CD4-positive, CD25-positive, alpha-beta regulatory T cell (primary cell): ENCODE measurements at places on chromosomes 5 and 9. TPM values are rescaled to one million over a fixed set of nuclear protein-coding genes. Genes with fewer than 3 reads are reported as not detected.

DNA sequence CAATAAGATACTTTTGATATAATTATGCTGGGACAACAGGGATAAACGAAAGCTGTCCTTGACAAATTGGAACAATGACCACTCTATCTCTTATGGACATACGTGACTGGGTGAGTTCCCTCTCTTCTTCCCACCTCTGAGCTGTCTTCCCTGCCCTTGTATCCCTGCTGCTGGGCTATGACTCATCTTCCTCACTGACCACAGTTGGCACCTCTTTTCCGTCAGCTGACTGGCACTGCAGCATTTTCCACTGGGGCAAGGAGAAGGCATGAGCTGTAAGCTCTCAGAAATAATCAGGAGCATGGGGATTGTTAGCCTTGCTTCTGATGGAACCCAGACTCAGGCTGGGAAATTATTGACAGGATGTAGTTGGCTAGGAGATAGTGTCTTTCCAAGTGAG is 48.7 kb downstream of the PCSK1 start:
- H3K27ac ChIP-seq = no peak overlapping the region
- H3K4me1 ChIP-seq = no peaks in the 10 kb centered on the region
- peaks cover 8% of the 10 kb centered on the region for H3K27me3 ChIP-seq

Gene PCDHGA11
- total RNA-seq = not detected

Gene FRMD3
- total RNA-seq = 2.8 TPM

Gene ABCA2
- total RNA-seq = 135 TPM

- H3K27ac ChIP-seq = no peak overlapping the region
- no peaks in the 10 kb centered on the region for H3K36me3 ChIP-seq
- peak overlapping the region; percentile 51 for H3K4me3 ChIP-seq
- H3K27me3 ChIP-seq = no peaks in the 10 kb centered on the region
- peaks cover 18% of the 10 kb centered on the region for H3K4me1 ChIP-seq
- no peak for DNase-seq
Observed at GRCh38 chr5:159338118-159338517, 7.8 kb upstream of the IL12B start.

GRCh38 chr5:58405175-58405574 is 54.7 kb downstream of the PLK2 start:
- no peaks in the 10 kb centered on the region for H3K36me3 ChIP-seq
- no peaks in the 10 kb centered on the region for H3K4me1 ChIP-seq
- no peak overlapping the region for H3K27ac ChIP-seq
- no peak overlapping the region for H3K4me3 ChIP-seq

GRCh38 chr9:3954331-3955304 is 345.2 kb downstream of the GLIS3 start:
- no peak overlapping the region for H3K27ac ChIP-seq
- H3K4me3 ChIP-seq = no peak overlapping the region
- H3K4me1 ChIP-seq = no peaks in the 10 kb centered on the region
- H3K36me3 ChIP-seq = no peaks in the 10 kb centered on the region
- H3K27me3 ChIP-seq = no peaks in the 10 kb centered on the region

DNA sequence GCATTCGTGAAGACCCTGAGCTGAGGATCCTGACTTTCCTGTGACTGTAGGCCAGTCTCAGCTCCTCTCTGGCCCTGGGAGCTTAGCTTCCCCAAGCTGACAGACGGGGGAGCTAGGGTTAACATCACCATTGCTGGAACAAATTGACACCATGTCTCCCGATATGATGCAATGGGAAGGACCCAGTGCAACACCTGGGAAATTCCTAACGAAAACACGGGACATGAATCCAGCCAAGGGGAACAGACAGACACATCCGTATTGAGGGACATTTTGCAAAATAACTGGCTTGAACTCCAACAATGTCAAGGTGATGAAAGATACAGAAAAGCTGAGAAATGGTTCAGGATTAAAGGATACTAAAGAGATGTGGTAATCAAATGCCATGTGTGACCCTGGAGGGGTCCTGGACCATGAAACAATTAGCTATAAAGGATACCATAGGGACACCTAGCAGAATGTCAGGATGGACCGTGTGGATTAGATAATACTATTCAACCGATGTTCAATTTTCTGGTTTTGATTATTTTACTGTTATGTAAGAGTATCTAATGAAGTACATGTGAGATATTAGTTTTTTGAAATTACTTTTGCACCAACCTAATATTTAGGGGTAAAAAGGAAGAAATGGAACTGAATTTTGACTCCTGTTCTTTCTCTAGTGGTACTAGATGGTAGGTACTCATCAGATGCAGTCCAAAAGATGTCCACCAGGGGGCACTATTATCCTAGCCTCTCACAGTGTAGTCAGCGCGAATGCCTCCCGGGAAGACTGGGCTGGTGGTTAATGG is 52.7 kb downstream of the NDST1 start:
- H3K27me3 ChIP-seq = no peaks in the 10 kb centered on the region
- no peak overlapping the region for H3K27ac ChIP-seq
- DNase-seq = peak; percentile 76
- H3K36me3 ChIP-seq = no peaks in the 10 kb centered on the region

Gene BSPRY
- 0.57 TPM for total RNA-seq
